ENCODE measurements at places on chromosomes 2 and 18.
A peak's percentile ranks its signal among the peaks of the same experiment; 100 is the strongest.

GRCh38 chr2:168814939-168815907 is 12.8 kb downstream of the NOSTRIN start:
- DNase-seq, result no peak

GRCh38 chr18:63869374-63869773 is 18.1 kb upstream of the SERPINB2 start:
- DNase-seq, result no peak

DNA sequence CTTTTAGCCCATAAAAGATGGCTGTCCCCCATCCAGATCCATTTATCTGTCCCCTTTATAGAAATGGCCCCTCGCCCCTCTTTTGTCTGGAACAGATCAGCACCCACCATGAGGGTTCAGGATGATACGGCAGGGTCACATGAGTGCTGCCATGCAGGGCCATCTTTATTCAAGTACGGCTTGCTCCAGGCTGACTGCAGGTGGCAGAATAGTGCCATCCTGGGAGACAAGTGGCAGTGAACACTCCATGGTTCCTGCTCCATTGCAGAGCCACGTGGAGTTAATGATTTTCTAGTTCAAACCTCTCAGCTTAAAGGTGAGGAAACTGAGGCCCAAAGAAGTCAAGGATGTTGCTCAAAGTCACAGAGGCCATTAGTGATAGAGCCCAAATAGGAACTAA is 180.6 kb downstream of the CLIP4 start:
- DNase-seq, result peak; percentile 23

GRCh38 chr18:57426187-57426586 is 9.0 kb upstream of the ONECUT2 start:
- no peak for DNase-seq

DNA sequence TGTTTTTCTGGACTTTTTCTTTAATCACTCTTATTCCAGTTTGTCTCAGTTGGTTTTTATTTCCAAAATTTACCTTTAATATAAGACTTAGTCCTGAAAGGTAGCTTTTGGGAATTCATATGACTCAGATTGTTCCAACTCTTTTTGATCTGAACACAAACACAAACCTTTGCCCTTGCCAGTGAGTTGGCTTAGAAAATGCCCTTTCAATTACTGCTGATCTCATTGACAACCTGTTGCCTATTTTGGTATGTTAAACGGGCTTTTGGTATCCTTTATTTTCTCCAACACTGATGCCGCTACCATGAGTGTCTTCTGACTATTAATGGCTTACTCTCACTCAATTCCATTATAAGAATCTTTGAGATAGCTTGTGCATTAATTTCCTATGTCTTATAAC is 143.4 kb downstream of the GULP1 start:
- no peak for DNase-seq

DNA sequence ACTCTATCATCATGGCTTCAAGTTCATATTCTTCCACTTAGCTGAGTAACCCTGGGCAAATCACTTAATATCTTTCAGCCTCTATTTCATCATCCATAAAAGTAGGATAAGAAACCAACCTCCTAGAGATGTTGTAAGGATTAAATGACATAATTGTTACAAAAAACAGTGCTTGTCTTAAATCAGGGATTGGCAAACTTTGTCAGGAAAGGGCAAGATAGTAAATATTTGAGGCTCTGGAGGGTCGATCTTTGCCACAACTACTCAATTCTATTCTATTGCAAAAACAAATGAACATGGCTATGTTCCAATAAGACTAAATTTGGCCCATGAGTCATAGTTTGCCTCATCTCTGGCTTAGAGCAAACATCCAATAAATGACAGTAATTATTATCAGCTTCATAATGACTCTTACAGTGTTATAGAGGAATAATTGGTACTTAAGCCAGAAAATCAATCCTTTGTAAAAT is 184.7 kb downstream of the SATB2 start:
- DNase-seq, result no peak

DNA sequence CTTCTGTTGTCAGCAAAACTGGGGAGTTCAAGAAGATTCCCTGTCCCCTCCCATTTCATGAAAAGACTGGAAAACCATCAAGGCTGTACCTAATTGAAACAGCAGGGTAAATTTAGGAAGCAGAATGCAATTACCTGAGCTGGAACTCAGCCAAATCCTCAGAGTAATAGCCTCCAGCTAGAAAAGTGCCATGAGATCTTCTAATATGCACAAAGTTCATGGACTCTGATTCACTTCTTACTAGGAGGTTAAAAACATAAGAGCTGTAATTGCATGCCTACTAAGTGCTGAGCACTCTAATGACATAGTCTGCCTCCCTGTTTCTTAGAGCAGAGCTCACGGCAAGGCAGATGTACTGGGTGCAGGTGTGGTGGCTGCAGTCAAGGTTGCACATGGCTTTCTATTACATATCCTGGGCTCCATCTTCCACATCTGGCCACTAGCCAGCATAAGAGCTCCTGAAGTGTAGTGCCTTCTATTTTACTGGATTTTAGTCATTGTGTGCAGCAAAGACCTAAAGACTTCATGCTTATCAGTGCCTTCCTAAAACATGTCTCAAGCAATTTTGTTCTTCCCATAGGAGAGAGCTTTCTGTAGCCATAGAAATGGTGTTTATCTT is 341.7 kb downstream of the PTPRM start:
- no peak for DNase-seq

DNA sequence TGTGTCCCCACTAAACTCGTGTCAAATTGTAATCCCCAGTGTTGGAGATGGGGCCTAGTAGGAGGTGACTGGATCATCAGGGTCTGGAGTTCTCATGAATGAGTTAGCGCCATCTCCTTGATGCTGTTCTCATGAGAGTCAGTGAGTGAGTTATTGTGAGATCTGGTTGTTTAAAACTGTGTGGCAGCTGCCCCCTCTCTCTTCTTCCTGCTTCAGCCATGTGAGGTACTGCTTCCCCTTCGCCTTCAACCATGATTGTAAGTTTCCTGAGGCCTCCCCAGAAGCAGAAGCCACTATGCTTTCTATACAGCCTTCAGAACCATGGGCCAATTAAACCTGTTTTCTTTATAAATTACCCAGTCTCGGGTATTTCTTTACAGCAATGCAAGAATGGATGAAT is 50.4 kb downstream of the AP1S3 start:
- DNase-seq, result no peak

GRCh38 chr18:1892191-1892590 is 679.1 kb downstream of the METTL4 start:
- no peak for DNase-seq

- no peak for DNase-seq
Observed at GRCh38 chr2:66721776-66722175, 286.9 kb downstream of the MEIS1 start.

GRCh38 chr18:36085195-36085594 is 17.8 kb upstream of the RPRD1A start:
- DNase-seq, result no peak

GRCh38 chr2:28318023-28318422 is 74.6 kb upstream of the FOSL2 start:
- no peak for DNase-seq

DNA sequence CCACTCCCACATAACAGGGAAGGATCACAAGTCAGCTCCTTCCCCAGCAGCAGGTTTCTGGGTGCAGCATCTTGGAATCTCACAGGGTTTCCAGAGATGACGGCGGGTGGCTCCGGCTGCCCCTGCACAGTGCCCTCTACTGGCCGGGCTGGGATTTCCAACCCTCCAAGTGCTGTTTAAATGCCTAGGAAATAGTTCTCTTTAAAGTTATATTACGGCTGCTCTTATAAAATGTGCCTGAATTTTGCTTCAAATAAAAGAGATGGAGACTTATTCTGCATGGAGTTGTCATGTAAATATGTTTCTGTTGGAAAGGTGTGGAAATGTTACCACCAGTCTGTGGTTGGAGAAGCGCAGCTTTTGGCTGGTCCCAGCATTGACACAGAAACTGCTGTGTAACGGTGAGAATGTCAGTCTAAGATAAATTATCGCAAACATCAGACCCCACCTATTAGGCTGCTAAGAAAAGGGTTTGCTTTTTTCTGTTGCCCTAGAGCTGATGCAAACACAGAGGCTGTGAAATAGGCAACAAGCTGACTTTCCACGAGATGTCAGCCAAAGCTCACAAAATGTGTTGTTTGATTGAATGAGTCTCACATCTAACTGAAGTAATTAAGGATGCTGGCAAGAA is 3.3 kb upstream of the HJURP start:
- DNase-seq, result peak; percentile 57

DNA sequence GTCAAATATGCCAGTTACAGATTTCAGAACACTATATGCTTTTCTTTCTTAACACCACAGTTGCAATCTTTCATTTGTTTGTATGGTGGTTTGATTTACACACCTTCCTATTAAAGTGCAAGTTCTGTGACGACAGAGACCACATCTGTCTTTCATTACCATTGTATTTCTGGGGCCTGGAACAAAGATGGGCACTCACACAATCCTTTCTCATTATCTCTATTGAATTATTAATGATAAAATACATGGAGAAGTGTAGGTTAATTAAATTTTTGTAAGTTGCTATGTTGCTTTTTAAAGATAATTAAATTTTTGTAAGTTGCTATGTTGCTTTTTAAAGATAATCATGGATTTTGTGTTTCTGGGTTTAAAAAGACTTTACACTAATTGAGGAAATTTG is 79.9 kb downstream of the KCTD18 start:
- no peak for DNase-seq

GRCh38 chr2:1455466-1455865 is 42.2 kb downstream of the TPO start:
- no peak for DNase-seq

DNA sequence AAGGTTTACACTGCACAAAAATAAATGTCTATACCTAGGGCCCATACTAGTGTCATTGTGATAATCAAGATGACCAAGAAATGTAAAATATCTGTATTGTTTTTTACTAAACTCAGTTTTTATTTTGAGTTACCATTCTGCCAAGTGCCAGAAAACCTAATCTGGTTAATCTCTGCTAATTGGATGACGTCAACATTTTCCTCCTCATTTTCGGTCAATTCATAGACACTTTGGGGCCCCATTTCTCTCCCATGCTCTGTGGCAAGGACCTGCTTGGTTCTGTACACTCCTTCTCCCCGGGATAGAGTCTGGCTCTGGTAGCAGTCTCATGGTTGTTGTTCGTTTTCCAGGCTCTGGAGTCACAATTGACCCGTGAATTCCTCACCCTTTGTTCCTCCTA is 186.5 kb upstream of the TCF4 start:
- DNase-seq, result no peak

- DNase-seq, result no peak
Observed at GRCh38 chr2:14779252-14779651, 146.7 kb downstream of the LRATD1 start.

DNA sequence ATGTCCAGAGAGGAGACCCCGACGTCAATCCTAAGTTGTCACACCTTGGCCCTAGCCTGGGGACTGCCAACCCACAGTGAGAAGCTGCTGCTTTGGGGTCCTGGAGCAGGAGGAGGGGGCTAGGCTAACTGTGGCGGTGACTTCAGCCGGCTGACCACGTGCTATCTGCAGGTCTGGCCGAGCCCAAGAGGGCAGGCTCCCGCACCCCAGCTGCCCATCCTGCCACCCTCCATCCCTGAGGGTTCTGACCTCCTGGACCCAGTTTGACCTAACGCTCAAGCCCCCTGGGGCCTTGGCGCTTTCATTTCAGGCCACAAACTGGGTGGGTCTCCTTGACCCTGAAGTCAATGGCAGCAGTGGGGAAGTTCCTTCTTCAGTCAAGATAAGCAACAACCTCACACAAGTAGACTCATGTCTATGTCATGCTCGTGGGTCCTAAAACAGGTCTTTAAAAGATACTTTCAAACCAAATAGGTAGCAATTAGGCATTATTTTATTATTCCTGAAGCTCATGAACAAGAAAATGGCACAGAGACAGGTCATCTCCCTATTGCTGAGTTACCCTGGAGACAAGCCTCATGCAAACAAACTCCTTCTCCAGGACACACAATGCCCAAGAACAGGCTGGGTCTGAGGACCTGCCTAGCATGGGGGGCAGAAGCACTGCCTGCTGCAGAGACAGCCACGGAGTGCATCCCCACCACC is 2.3 kb downstream of the HES6 start:
- no peak for DNase-seq

GRCh38 chr2:200602584-200602983 is 16.8 kb downstream of the AOX1 start:
- DNase-seq, result no peak

GRCh38 chr2:122150524-122151280 is 395.3 kb downstream of the TSN start:
- no peak for DNase-seq

- DNase-seq, result peak; percentile 62
Observed at GRCh38 chr2:66445076-66445924, 10.4 kb downstream of the MEIS1 start.

DNA sequence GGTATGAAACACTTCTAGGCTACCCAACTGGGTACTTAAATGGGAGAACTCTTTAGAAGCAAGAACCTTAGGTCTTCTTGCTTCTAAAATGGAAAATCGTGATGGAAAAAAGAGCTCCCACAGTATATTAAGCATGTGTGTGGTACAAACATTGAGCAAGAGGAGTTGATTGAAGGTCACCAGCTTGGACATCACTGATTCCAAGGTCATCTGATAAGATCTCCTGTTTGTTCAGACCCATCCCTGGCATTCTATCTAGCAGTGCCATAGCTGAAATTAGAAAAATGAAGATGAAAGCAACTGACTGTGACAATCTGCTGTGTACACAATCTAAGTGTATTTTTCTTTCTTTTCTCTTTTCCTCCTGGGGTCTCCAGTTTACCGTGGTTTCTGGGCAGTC is 35.7 kb downstream of the TMEM182 start:
- DNase-seq, result no peak

DNA sequence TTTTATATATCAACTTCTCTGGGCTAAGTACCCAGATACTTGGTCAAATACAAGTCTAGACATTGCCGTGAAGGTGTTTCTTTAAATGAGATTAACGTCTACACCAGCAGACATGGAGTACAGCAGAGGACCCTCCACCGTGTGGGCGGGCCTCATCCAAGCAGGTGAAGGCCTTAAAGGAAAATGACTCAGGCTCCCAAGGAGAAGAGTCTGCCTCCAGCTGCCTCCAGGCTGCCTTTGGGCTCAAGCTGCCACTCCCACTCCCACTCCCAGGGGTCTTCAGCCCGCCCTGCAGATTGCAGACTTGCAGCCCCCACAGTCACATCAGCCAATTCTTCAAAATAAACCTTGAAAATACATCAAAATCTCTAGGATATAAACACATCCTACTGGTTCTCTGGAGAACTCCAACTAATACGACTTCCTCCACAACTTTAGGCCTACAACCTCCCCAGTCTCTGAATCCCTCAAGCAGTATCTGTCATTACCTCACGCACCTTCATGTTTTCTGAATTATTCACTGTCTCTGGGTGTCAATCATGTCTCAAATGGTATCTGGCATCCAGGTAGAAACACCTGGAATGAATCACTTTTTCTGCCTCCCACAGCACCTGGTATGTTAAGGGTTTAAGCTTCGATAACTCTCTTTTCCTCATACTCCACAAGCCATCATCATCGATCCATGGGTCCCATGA is 6.9 kb downstream of the ITGB1BP1 start:
- no peak for DNase-seq

GRCh38 chr2:235806986-235807750 is 313.3 kb downstream of the AGAP1 start:
- no peak for DNase-seq

DNA sequence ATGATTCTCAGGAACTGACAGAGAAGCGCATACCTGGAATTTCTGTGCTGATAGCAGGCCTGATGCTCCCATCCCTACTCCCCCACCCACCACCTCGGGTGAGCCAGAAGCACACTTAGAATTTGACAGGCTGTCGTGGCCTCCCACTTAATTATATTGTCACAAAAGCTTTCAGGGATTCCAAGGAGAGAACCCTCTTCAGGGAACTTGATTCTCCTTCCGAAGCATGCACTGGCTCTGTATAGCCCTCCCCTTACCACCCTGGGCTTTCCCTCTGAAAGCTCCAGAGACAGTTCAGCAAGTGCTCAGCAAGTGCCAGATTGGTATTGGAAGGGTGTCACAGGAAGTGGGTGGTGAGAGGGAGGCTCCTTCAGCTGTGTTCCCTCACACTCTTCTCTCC is 252.5 kb upstream of the SIX2 start:
- DNase-seq, result no peak

Data from endothelial cell (in vitro differentiated cells).